ENCODE measurements at places on chromosomes 1 and 21.

DNA sequence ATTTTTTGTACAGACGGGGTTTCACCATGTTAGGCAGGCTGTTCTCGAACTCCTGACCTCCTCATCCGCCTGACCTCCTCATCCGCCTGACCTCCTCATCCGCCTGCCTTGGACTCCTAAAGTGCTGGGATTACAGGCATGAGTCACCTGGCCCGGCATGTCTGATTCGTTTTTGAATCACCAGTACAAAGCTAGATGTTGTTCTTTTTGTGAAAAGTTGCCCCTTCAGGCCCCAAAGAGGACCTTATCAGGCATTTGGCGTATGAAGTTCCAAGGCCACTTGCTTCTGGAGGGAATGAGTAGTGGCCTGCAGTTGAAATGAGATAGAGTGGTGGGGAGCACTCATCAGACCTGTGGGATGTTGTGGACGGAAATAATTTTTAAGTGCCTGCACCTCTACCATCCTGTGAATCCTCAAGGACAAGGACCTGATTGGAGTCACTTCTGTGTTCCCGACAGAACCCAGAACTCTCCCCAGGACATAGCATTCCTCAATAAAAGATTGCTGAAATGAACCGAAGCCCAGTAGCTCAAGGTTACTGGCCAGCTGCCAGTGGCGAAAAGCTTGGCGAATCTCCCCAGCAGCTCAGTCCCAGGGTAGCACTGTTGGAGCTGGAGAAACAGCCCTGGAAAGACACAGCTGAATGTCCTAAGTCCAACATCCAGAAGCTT is 50.1 kb downstream of the NDUFS5 start:
- H3K27ac ChIP-seq, result no peak overlapping the region
- no peaks in the 10 kb centered on the region for H3K4me1 ChIP-seq
- H3K27me3 ChIP-seq, result no peaks in the 10 kb centered on the region
- DNase-seq, result no peak
- H3K36me3 ChIP-seq, result no peaks in the 10 kb centered on the region

GRCh38 chr1:12185036-12185917 is 18.5 kb downstream of the TNFRSF1B start:
- H3K4me3 ChIP-seq, result no peak overlapping the region
- H3K27ac ChIP-seq, result no peak overlapping the region
- H3K36me3 ChIP-seq, result no peaks in the 10 kb centered on the region
- H3K4me1 ChIP-seq, result no peaks in the 10 kb centered on the region

DNA sequence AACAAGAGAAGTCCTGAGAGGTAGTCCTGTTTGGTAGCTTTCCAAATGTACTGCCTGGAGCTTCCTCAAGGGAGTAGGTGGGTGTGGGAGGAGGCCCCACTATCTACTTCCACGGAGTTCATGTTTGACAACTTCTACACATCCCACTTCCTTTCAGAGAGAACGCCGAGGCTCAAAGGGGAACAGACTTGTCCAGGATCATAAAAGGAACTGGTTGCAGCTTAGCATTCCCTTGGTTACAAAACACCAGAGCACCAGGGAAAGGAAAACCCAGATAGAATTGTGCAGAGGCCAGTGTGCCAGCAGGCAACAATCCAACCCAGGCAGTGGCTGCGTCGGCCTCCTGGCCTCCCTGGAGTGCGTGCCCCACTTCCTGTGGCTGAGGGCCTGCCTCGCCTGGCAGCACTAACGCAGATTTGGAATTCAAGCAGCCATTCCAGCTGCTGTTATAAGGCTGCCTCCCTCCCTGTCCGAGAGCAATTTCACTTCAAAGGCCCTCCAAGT is 4.2 kb upstream of the RAP1GAP start:
- H3K36me3 ChIP-seq, result no peaks in the 10 kb centered on the region
- no peak for DNase-seq
- H3K4me1 ChIP-seq, result peaks cover 21% of the 10 kb centered on the region
- H3K27me3 ChIP-seq, result no peaks in the 10 kb centered on the region

GRCh38 chr1:33222381-33222780 is 33.9 kb upstream of the ZNF362 start:
- no peaks in the 10 kb centered on the region for H3K4me1 ChIP-seq
- H3K4me3 ChIP-seq, result no peak overlapping the region
- no peak overlapping the region for H3K27ac ChIP-seq
- no peaks in the 10 kb centered on the region for H3K36me3 ChIP-seq

DNA sequence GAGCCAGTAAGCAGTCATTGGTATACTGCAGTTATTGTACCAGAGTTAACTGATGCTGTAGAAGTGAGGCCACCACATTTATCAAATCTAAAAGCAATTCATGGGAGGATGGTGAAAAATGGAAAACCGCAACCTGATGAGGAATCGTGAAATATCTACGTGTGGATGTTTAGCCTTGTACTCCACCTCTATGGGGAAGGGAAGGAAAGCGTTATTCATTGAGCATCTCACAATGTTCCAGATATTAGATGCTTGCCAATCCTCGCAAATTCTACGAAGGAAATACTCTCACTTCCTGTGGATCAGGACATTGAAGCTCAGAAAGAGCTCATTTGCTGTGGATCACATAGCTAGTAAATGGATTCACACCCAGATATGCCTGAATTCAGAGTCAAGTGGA is 77.3 kb downstream of the LRRC8D start:
- H3K4me1 ChIP-seq, result no peaks in the 10 kb centered on the region
- no peak for DNase-seq
- no peaks in the 10 kb centered on the region for H3K27me3 ChIP-seq

DNA sequence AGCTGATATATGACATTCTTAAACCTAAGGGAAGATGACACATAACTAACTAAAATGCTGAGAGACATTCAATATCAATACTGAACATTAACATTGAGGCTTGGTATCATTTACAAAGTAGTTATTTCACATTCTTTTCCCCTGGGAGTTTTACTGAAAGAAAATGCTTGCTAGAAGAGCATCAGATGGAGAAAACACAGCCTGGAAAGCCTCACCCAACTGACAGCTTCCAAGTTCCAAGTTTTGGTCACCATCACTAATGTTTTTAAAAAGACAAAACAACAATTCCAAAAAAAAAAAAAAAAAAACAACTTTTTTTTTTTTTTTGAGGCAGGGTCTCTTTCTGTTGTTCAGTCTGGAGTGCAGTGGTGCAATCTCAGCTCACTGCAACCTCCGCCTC is 80.6 kb downstream of the DSCAM start:
- no peaks in the 10 kb centered on the region for H3K36me3 ChIP-seq
- H3K4me1 ChIP-seq, result no peaks in the 10 kb centered on the region
- H3K27ac ChIP-seq, result no peak overlapping the region
- no peak for DNase-seq

DNA sequence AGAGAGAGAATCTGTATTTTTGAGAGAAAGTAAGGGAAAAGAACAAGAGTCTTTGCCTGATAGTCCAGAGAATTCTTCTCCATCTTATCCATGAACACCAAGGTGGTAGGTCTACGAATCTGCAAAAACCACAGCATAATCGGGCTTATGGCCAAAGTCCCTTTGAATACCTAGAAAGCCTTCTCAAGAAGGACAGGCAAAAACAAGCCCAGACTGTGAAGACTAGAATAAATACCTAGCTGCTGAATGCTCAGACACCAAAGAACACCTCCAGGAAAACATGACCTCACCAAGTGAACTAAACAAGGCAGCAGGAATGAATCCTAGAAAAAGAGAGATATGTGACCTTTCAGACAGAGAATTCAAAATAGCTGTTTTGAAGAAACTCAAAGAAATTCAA is 79.2 kb downstream of the HFM1 start:
- H3K4me1 ChIP-seq, result no peaks in the 10 kb centered on the region
- no peaks in the 10 kb centered on the region for H3K27me3 ChIP-seq
- DNase-seq, result no peak

GRCh38 chr1:43552813-43553212 is 22.1 kb downstream of the PTPRF start:
- no peak overlapping the region for H3K4me3 ChIP-seq
- H3K27ac ChIP-seq, result no peak overlapping the region
- H3K36me3 ChIP-seq, result peaks cover 12% of the 10 kb centered on the region
- no peak for DNase-seq
- peaks cover 41% of the 10 kb centered on the region for H3K4me1 ChIP-seq
- H3K27me3 ChIP-seq, result no peaks in the 10 kb centered on the region

DNA sequence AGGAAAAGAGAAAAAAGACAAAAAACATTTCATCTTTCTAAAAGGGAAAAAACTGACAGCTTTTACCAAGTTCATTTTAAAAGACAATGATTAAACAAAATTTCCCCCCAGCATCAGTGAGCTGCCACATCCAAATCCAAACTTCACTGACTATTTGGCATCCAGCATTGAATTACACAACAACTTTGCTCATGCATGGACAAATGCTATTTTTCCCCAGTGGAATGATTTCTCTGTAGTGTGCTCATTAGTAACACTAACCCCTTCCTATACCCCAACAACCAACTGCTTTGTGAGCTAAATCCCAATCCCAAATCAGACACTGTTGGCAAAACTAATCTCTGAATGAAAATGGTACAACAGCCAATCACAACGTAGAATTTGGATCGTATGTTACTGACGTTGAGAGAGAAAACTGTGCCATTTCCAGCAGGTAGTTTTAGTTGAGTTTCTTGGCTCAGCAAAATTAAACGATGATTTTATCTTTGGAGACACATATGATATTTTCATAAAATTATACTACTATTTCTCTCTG is 37.9 kb downstream of the PIK3R3 start:
- H3K36me3 ChIP-seq, result no peaks in the 10 kb centered on the region
- H3K27me3 ChIP-seq, result no peaks in the 10 kb centered on the region
- no peak overlapping the region for H3K27ac ChIP-seq
- H3K4me1 ChIP-seq, result no peaks in the 10 kb centered on the region
- no peak overlapping the region for H3K4me3 ChIP-seq

DNA sequence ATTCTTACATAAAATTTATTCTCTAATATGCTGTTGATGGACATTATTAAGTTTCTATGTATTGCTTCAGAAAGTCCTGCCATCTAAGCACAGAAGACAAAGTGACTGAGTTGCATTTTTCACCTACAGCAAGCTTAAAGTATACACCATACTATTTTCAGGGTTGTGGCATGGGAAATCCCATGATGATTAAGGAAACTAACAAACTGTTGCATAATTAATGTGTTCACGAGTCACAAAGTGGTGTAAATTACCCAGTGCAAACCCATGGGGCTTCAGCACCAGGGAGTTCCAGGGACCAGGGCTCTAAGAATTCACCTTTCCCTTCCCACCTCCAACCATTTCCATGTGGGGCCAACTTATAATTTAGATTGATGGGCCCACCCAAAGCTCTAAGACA is 81.9 kb upstream of the NR5A2 start:
- H3K27ac ChIP-seq, result no peak overlapping the region
- DNase-seq, result no peak
- H3K4me3 ChIP-seq, result no peak overlapping the region

GRCh38 chr1:62337706-62338631 is 18.7 kb upstream of the KANK4 start:
- DNase-seq, result peak; percentile 64
- no peak overlapping the region for H3K27ac ChIP-seq
- H3K36me3 ChIP-seq, result no peaks in the 10 kb centered on the region
- no peak overlapping the region for H3K4me3 ChIP-seq

DNA sequence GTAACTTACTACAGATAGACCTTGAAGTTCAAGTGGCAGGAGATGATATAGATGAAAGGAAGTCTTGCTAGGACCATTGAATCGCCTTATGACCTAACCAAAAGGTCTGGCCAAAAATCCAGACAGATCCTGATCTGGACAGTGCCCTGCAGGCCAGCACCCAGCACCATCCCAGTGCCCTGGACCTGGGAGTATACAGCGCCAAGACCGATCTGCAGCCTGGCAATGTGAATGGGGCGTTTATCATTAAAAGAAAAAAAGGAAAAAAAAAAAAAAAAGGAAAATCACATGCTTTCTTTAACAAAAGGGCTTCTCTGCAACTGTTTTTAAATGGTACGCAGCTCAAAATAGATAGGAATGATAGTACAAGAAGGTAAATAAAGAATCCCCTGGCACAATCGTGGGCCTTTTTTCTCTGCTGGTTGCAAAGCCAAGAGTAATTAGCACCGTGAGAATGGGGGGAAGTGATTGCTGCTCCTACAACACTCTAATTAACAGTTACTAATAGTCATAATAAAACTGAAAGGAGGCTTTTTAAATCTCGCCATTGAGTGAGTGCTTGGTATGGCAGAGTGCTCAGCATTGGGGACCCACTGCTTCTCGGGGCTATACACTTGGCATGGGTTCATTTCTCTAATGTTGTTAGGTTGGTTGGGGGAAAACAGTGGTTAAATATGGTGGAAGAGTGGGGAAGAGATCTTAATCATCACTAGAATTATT is 146.7 kb downstream of the KAZN start:
- no peak overlapping the region for H3K4me3 ChIP-seq
- H3K27me3 ChIP-seq, result no peaks in the 10 kb centered on the region
- no peak for DNase-seq
- peaks cover 21% of the 10 kb centered on the region for H3K4me1 ChIP-seq
- H3K27ac ChIP-seq, result no peak overlapping the region

GRCh38 chr1:63148825-63149645 is 173.3 kb upstream of the FOXD3 start:
- H3K4me1 ChIP-seq, result peaks cover 3% of the 10 kb centered on the region
- DNase-seq, result peak; percentile 21
- no peak overlapping the region for H3K4me3 ChIP-seq
- no peaks in the 10 kb centered on the region for H3K27me3 ChIP-seq
- no peaks in the 10 kb centered on the region for H3K36me3 ChIP-seq
- H3K27ac ChIP-seq, result no peak overlapping the region

DNA sequence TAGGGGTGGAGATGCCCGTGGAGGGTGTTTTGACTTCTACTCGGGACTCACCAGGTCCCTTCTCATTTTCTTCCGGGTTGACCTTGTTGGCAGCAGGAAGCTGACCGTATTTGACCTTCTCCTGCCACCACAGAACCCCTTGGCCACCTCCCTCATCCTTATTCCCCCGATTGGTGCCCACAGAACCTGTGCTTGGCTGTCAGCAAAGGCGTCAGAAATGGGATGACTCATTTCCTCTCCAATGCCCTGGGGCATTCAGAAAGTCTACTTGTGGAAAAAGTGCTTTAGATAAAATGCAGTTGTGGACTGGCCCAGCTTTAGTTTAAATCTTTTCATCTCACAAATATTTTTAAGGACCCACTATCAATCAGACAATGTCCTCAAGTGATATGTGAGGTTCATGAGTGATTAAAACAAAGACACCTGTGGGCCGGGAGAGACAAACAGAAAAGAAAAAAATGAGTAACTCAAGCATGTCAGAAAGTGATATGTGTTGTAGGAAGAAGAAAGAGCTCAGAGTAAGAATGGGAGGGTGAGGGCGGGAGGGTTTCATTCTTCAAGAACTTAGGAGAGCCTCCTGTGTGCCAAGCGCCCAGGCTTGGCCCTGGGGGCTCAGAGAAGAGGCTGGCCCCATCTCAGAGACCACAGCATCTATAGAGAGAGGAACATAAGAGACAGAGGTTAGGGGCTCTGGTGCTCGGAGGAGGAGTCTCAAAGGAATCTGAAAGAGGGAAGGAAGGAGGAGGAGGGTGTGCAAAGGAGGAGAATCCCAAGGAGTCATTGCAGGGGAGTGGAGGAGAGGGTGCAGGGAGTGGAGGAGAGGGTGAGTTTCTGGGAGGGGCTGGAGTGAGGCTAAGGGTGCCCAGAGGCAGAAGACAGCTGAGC is 221.6 kb upstream of the VAMP3 start:
- H3K36me3 ChIP-seq, result no peaks in the 10 kb centered on the region
- no peak overlapping the region for H3K27ac ChIP-seq
- DNase-seq, result no peak
- no peak overlapping the region for H3K4me3 ChIP-seq
- no peaks in the 10 kb centered on the region for H3K27me3 ChIP-seq
- H3K4me1 ChIP-seq, result peaks cover 14% of the 10 kb centered on the region
